ENCODE measurements at places on chromosomes 4 and X. TPM values are rescaled to one million over a fixed set of nuclear protein-coding genes. Genes with fewer than 3 reads are reported as not detected.
A peak's percentile ranks its signal among the peaks of the same experiment; 100 is the strongest.

DNA sequence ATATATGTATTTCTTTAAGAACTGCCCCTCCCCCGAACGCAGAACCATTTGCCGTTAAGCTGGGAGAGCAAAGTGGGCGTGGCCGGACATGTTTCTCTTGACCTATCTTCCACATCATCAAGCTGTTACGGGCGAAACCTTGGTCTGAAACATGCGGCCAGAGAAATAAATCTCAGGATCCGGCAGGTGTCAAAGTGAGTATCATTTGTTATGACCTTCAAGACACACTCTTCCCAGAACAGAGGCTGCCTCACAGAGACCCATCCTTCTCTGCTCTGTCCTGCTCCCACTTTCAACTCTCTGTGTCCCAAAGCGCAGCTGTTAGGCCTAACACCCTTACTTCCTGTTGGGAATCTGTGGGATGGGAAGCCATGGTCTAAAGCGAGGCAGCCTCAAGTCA is at the start of gene MAGEB18:
Gene MAGEB18 (plus strand): TSS at position 70 of the 400 bp plus-strand sequence. CDS start 643 bp downstream, outside the sequence.
- DNase-seq: no peak

DNA sequence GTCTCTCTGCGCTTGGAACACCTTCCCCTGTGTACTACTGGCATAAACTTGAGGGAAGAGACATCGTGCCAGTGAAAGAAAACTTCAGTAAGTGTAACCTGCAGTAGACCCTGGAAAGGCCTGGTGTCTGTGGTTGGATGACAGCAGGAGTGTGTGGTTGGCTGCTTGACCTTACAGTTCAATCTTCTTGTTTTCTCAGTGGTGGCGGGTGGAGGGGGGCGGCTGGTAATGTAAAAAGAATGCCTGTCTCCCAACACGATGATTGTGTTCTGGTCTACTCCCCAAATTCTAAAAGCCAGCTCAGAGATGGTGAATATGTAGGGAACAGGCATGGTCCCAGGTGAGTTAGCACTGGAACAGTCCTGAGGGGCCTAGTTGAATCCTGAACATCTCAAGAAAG is 18.6 kb downstream of the PSMD10 start:
- no peak for DNase-seq

Gene FGF2
- 2.5 TPM for total RNA-seq

DNA sequence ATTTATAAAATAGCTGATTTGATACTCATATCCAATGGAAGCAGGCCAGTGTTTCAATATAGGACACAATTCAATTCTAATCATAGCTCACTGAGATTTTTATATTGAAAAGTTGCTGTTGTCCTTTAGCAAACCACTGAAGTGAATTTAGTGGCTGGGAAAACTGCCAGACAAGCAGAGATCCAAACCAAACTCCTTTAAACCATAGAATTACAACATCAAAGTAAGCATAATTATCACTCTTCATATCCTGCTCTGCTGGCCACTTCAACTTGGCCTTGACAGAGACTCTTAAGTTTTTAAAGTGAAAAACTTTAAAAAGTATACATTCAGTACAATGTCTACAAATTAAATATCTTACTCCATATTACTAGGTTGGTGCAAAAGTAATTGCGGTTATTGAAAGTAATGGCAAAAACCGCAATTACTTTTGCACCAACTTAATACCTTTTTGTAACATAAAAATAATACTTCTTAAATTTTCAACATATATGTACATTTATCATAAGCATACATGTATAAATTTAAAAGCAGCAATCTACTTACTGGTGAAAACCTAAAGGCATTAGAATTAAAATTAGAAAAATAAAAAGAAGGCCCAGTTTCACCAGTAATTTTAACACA is 433.0 kb downstream of the PCDH10 start:
- DNase-seq: no peak

DNA sequence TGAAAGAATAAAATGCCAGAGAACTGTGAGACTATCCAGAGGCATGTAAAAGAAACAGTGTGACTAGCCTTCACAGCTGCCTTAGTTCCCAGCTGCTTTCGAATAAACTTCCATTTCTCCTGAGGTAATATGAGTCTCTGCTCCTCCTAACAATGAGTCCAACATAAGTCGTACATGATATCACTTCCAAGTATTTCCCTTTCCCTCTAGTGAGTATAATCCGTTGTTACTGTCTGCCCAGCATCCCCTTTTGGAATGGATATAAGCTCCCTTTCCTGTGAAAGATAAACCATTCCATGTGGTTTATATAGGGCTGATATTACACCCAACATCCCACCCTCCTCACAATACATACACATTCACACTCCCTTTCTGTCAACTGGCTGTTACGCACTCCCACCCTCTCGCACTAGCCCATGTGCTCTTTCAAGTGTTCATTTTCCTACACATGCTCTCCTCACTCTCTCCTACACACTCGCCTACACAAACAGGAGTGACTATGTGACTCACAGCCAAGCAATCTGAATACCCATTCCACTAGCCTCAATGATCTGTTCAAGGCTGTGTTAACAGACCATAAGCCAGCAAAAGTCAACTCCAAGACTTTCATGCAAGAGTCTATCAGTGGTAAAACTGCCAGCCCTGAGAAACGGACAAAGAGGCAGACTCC is 5.0 kb downstream of the NAF1 start:
- peak; percentile 40 for DNase-seq

- DNase-seq: peak; percentile 51
Measured at GRCh38 chr4:152936446-152937335, 568 bp downstream of the FHDC1 start.

Gene SRPK3
- total RNA-seq: 0.04 TPM

- peak; percentile 92 for DNase-seq
Measured at GRCh38 chr4:102687373-102687981, 73.3 kb downstream of the MANBA start.

- DNase-seq: no peak
Measured at GRCh38 chr4:37876156-37876555, 14.7 kb upstream of the TBC1D1 start.

GRCh38 chr4:72031868-72032608 is at the start of gene NPFFR2:
TSS of gene NPFFR2 (plus strand) at chr4:72032000. CDS start at chr4:72128592, 96,592 bp downstream.
- DNase-seq: no peak

DNA sequence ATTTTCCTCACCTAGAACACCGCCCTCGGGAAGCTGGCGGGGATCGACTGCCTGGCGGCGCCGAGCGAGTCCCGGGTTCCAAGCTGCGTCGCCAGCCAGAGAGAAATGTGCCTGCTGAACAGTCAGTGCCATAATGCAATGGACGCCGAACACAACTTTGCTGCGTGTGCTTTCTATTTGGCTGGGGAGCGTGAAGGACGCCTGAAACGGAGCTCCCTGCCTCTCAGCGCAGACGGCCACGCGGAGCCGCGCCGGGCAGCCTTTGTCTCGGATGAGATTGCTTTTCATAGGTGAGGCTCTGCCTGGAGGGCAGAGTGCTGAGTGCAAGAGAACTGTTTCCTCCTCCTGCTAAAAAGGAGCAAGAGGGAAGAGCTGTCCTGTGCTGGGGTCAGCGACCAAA is 107.7 kb upstream of the BCOR start:
- DNase-seq: no peak

DNA sequence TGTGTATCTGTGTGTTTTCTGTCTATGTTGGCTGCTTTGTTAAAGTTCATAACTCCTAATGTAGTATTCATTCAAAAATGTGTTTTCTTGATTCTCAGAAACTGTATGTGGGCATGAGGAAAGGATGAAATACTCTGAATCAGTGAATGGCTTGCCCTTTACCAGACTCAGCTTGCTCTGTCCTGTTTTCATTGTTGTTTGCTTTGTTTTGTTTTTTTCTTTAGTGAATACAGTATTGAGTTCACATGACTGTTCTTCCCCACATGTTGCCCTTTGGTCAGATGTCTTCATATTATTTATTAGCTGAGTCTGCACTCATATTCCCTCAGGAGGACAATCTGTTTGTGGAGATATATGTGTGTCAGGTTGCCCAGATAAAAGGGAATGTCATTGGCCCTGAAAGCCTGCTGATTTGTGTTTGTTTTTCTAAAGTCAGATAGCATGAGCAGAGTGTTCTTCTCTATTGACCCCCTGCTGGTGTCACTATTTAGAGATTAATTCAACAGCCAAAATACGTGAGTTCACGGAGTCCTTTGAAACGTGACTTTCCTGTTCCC is 1184.4 kb downstream of the RPA4 start:
- DNase-seq: peak; percentile 4

- DNase-seq: no peak
Measured at GRCh38 chrX:154458954-154459778, 1.1 kb downstream of the PLXNA3 start.

DNA sequence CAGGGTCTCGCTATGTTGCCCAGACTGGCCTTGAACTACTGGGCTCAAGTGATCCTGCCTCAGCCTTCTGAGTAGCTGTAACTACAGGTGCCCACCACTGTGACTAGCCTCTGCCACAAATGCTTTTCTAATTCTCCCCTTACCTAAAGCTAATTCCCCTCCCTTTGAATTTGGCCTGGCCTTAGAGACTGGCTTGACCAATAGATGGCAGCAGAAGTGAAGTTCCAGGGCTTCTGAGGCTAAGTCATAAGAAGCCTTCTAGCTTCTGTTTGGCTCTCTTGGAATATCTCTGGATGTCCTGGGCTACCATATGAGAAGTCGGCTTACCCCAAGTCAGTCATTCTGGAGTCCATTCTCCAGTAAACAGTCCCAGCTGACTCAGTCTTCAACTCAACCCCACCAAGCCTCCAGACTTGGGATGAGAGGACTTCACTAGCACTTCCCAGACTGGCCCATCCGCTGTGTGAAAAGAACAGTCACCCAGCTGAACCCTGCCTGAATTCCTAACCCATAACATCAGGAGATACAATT is 61.0 kb downstream of the HPRT1 start:
- DNase-seq: peak; percentile 13

Measured in foreskin keratinocyte (primary cell).